Panc1 (cell line): ENCODE measurements at places on chromosomes 6 and 20. TPM values are rescaled to one million over a fixed set of nuclear protein-coding genes. Genes with fewer than 3 reads are reported as not detected.

DNA sequence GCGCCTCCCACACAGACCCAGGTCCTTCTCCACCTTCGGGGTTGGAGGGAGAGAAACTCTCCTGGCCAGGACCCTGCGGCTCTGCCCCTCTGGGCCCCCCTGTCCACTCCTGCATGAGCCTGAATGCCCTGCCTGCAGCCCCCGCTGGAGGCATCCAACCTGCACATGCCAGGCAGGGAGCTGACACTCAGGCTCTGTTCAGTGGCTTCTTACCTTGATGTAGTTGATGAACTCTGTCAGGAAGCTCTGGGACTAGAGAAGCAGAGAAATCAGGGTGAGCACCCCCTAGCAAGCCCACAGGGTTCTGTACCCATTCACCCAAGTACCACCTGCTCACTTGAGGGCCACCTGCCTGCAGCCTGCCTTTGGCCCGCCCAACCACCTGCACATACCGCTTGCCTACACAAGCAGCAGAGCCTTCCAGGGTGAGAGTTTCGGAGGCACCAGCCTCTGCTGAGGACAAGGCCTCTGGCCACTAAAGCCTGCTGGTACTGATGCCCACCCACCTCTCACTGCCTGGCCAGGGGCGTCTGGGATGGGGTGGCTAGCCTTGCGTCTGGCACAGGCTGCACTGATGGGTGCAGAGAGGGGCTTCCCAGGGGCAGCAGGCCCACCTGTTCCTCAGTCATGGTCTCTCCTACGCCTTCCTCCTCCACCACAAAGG is 9.7 kb downstream of the DDRGK1 start:
- no peaks in the 10 kb centered on the region for H3K27me3 ChIP-seq
- H3K36me3 ChIP-seq: peaks cover 2% of the 10 kb centered on the region; the same call in 1 of the 2 replicates
- no peaks in the 10 kb centered on the region for H3K4me1 ChIP-seq
- no peak for DNase-seq
- no peak overlapping the region for H3K4me3 ChIP-seq

The KIAA1755 gene
- total RNA-seq: 0.08 TPM

- no peaks in the 10 kb centered on the region; the same call in 1 of the 2 replicates for H3K27me3 ChIP-seq
- no peak overlapping the region for H3K27ac ChIP-seq
- H3K36me3 ChIP-seq: no peaks in the 10 kb centered on the region
Measured at GRCh38 chr6:27505209-27506027, 32.5 kb upstream of the ZNF184 start.

- H3K27ac ChIP-seq: no peak overlapping the region
- H3K4me3 ChIP-seq: no peak overlapping the region
- no peaks in the 10 kb centered on the region for H3K27me3 ChIP-seq
- H3K4me1 ChIP-seq: no peaks in the 10 kb centered on the region
- DNase-seq: no peak
Measured at GRCh38 chr6:32604434-32604877, 14.8 kb upstream of the HLA-DRB1 start.

DNA sequence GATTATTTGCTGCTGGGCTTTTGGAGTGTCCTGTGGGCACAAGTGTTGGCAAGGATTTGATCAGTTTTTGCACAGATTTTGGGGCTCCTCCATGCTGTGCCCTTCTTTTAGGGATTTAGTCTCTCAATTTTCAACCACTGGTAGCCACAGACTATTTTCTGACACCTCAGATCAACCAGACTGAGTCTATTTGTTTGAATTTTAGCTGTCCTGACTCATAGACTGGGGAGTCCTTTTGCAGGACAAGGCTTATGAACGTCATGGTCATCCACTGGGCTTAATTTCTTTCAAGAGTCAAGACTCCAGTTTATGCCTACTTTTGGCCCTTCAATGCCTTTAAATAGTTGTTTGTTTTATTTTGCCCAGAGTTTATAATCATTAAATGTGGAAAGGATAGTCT is 59.3 kb downstream of the BCKDHB start:
- DNase-seq: no peak
- no peak overlapping the region for H3K27ac ChIP-seq
- H3K4me1 ChIP-seq: no peaks in the 10 kb centered on the region
- no peaks in the 10 kb centered on the region for H3K27me3 ChIP-seq
- no peak overlapping the region for H3K4me3 ChIP-seq
- H3K36me3 ChIP-seq: peaks cover 2% of the 10 kb centered on the region; the same call in 1 of the 2 replicates

DNA sequence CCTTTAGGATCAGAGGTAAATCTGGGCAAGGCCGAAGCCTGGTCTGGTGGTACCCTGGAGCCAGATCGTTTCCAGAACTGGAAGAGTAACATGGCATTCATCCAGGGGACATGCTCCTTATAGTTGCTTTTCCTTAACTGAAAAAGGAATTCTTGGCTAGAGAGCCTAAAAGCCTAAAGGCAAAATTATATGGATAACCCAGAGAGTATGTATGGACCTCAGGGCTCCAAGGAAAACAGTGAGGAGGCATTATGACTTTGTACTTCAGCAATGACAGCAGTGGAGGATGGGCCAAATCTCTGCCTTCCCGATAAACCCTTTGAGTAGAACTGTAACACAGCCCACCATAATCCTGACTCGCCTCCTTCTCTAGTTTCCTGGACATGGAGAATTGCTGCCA is 29.3 kb downstream of the ARHGAP18 start:
- H3K4me3 ChIP-seq: peak overlapping the region; percentile 4; the same call in 1 of the 2 replicates
- peaks cover 42% of the 10 kb centered on the region for H3K4me1 ChIP-seq
- DNase-seq: no peak
- peak overlapping the region; percentile 51 for H3K27ac ChIP-seq

GRCh38 chr20:13690943-13691342 is 52.2 kb upstream of the TASP1 start:
- no peaks in the 10 kb centered on the region for H3K36me3 ChIP-seq
- H3K27ac ChIP-seq: no peak overlapping the region
- H3K27me3 ChIP-seq: no peaks in the 10 kb centered on the region; the same call in 1 of the 2 replicates
- no peak overlapping the region for H3K4me3 ChIP-seq
- no peak for DNase-seq

- no peak overlapping the region for H3K4me3 ChIP-seq
- H3K4me1 ChIP-seq: peaks cover 4% of the 10 kb centered on the region; the same call in 1 of the 2 replicates
- no peak overlapping the region for H3K27ac ChIP-seq
- no peak for DNase-seq
Measured at GRCh38 chr6:157681041-157681650, 141.9 kb upstream of the SNX9 start.

GRCh38 chr6:149233056-149233715 is 84.3 kb upstream of the TAB2 start:
- peak; percentile 53 for DNase-seq
- no peaks in the 10 kb centered on the region for H3K36me3 ChIP-seq
- no peak overlapping the region for H3K4me3 ChIP-seq

The PRELID3B gene
- 131 TPM for total RNA-seq

DNA sequence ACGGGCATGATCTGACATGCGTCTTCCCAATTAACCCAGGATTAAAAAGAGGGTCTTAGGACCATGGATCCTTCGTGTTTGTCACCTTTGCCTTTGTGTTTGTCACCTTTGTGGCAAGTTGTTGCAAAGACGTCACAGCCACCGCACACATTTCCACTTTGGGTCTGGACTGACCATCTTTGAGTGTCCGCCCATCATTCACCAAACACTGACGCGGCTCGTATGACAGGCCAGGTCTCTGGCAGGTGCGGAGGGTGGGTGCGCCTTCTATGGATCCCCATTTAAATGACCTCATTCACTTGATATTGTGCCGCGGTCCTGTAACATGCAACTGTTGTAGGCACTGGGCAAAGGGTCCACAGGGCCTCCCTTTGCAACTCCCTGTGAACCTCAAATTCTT is 404.1 kb downstream of the TAF4 start:
- no peaks in the 10 kb centered on the region for H3K36me3 ChIP-seq
- no peak overlapping the region for H3K27ac ChIP-seq
- no peak for DNase-seq
- H3K4me1 ChIP-seq: no peaks in the 10 kb centered on the region

DNA sequence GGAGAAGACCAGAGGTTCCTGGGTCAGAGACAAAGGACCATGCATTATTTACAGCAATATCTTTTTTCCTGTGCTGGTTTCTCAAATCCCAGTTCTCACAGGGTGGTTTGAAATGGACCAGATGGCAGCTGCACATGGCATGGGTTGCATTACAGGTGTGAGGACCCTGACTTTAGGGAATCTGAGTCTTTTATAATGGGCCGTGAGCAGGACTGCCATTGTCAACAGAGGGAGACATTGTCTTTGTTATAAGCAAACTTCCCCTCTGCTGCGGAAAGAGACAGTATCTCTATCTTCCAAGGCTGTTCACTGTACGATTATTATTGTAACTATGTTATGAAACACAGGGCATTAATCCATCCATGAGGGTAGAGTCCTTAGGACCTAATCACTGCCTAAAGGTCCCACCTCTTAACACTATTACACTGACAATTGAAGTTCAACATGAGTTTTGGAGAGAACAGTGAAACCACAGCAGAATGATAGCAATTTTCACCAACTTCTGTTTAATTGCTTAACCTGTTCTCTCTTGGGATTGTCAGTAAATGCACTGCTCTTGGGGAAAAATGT is 156.1 kb upstream of the AGPAT4 start:
- H3K27me3 ChIP-seq: no peaks in the 10 kb centered on the region
- H3K27ac ChIP-seq: no peak overlapping the region
- H3K4me3 ChIP-seq: no peak overlapping the region
- no peak for DNase-seq
- peaks cover 10% of the 10 kb centered on the region for H3K4me1 ChIP-seq
- H3K36me3 ChIP-seq: no peaks in the 10 kb centered on the region

GRCh38 chr6:136887953-136888352 is 34.1 kb upstream of the SLC35D3 start:
- H3K4me1 ChIP-seq: no peaks in the 10 kb centered on the region
- no peak for DNase-seq
- H3K36me3 ChIP-seq: no peaks in the 10 kb centered on the region; the same call in 1 of the 2 replicates
- H3K4me3 ChIP-seq: no peak overlapping the region

DNA sequence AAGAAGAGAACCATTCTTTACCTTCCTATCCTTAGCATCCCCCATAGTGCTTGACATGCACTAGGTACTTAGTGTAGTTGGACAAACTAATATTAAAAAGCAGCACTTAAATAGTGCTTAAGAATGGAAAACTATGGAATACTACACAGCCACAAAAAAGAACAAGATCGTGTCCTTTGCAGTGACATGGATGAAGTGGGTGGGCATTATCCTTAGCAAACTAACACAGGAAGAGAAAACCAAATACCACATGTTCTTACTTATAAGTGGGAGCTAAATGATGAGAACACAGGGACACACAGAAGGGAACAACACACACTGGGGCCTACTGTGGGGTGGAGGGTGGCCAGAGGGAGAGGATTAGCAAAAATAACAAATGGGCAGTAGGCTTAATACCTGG is 66.8 kb downstream of the EPHA7 start:
- no peaks in the 10 kb centered on the region for H3K36me3 ChIP-seq
- DNase-seq: no peak
- H3K4me1 ChIP-seq: no peaks in the 10 kb centered on the region
- H3K27ac ChIP-seq: no peak overlapping the region
- H3K4me3 ChIP-seq: no peak overlapping the region

- no peaks in the 10 kb centered on the region for H3K4me1 ChIP-seq
- no peak overlapping the region for H3K27ac ChIP-seq
- no peak overlapping the region for H3K4me3 ChIP-seq
Measured at GRCh38 chr20:23077277-23077676, 8.8 kb downstream of the CD93 start.

The SYCP2 gene
- 39.7 TPM for total RNA-seq
